Fibroblast of skin of right biceps (primary cell): ENCODE measurements at places on chromosomes 7 and 10.

GRCh38 chr7:140870003-140870402 lies 54.7 kb downstream of the BRAF start:
- no peak for DNase-seq

- DNase-seq = no peak
These were observed 142.1 kb downstream of the JCAD start for GRCh38 chr10:29917311-29917710.

- DNase-seq = peak; percentile 75
These were observed 97.6 kb downstream of the SUGCT start for GRCh38 chr7:40232242-40232893.

DNA sequence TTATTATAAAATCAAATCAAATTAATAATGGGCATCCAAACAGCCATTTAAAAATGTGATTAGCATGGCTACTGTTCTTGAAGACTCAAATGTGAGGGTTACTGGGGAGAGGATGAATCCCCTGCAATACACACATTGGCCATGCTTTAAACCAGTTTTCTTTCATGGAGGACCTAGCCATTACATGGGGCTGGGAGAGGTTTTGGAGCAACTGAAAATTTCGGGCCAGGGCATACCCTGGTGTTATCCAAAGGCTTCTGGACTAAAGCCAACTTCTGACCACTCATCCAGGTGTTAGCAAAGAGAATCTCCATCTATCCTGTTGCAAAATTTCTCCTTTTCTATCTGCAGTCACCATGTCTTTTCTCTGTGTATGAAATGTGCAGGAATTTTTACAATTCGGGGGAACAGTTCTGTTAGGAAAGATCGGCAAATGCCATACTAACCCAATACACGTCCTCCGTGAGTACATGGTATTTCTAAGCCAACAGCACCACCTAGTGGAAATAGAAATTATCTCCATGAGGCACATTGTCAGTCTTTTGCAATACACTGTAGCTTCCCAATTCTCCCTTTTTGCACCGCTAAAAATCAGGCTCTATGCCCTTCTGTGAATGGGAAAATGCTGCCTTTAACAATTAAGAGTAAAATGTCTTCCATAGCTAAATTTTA lies 47.0 kb upstream of the ZNF107 start:
- DNase-seq = peak; percentile 22

DNA sequence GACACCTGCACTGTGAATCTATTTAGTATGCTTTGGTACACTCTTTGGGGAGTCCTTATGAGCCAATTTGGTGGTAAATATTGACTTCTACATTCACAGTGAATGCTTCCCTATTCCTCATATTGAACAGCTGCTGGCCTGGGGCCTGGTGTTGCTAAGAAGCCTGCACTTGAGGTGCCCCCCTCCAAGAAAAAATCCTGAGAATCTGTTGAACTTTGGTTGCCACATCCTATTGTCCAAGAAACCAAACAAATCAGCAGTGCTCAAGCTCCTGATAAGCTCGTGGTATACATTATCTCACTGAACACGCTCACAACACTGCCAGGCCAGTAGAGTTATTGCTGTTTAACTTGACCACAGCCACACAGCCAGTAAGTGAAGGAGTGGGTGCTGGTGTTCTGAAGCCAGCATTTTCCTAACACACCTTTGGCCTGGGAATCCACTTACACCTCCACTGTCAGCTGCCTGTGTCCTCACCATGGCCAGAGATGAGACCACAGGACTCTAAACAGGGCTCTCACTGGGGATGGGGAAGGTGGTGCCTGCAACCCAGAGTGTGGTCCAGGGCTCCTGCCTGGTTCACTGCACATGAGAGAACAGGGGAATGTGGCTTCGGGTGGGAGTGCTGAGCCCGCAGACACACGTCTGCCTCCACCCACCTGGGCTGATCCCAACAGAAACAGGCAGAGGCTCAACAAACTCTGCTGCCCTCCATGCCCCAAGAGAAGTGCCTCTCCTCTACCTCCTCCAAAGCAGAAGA lies 6.7 kb downstream of the DDC start:
- DNase-seq = no peak

DNA sequence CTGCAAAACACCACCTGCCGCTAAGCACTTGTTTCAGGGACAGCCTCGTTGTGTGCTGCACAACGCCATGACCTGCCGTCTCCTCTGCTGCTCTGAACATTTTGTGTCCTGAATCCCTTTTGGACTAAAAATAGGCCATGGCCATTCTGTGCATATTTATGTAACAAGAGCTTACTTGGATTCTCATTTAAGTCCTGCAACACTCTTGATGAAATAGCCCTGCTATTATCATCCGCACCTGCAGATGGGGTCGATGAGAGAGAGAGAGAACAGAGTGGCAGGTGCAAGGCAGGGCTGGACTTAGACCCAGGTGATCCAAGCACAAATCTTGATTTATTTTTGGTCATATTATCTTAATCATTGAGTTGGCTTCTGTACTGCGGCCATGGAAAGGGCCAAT lies 121.2 kb upstream of the PRKCQ start:
- no peak for DNase-seq

DNA sequence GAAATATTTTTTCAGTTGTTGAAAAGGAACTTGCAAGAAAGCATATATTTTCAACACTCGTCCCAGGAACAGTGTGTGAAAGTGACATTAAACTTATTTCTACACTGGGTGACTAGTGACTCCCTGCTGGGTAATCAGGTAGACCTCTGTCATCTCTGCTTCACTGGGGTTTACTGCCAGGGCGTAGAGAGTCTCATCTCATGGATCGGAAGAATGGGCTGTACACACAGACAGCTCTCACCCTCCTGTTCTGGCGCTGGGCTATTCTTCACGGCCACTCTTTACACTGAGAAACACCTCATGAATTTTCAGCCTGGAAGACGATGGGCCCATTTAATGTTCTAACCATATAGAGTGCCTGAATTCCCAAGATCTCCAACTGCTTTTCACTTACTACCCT lies 36.4 kb downstream of the NRP1 start:
- DNase-seq = no peak

- DNase-seq = peak; percentile 28
These were observed 57.5 kb downstream of the COL17A1 start for GRCh38 chr10:104028146-104028545.

GRCh38 chr7:100400041-100400440 lies 26.8 kb downstream of the PILRA start:
- DNase-seq = no peak

- peak; percentile 30 for DNase-seq
These were observed 71.7 kb downstream of the NOD1 start for GRCh38 chr7:30406664-30407425.

DNA sequence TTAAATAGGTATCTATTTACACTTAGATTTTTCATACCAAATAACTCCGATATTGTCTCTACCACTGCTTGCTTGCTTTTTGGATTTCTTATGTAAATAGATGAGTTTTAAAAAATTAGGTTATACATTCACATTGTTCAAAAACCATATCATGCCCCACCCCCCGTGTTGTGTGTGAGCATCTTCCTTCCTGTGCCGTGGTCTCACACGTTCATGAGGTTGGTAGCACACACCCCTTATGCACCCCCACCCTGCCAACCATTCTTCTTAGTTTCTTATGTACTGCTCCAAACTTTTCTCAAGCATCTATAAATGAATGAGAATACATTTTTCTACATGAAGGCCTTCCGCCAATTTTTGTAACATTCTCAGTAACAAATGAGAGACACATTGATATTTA lies 115.6 kb downstream of the FANK1 start:
- no peak for DNase-seq

DNA sequence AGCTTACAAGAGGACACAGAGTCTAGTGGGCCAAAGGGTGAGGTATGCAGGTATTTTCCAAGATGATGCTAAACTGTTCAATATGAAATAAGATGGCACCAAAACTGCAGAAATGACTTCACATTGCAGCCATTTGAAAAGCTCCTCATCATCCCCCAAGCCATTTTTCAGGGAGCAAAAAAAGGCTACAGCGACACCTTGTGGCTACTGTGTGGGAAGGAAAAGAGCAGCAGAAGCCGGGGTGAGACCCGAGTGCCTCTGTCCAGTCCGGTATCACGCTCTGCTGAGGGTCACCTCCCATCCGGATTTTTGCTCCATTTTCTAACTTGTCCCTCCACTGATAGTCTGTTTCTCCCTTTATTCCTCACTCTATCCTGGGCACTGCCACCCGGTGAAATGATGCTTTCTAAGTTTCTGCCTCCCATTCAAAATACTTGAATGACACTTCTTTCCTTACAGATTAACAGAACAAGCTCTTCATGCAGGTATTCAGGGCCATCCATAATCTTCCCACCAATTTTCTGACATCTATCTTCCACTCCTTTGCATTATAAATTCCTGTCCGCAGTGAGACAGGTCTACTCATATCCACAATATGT lies 220.2 kb downstream of the DGKI start:
- peak; percentile 57 for DNase-seq

GRCh38 chr7:137262599-137262998 lies 80.9 kb downstream of the PTN start:
- DNase-seq = no peak

GRCh38 chr10:662223-662605 lies 27.3 kb downstream of the DIP2C start:
- DNase-seq = no peak

DNA sequence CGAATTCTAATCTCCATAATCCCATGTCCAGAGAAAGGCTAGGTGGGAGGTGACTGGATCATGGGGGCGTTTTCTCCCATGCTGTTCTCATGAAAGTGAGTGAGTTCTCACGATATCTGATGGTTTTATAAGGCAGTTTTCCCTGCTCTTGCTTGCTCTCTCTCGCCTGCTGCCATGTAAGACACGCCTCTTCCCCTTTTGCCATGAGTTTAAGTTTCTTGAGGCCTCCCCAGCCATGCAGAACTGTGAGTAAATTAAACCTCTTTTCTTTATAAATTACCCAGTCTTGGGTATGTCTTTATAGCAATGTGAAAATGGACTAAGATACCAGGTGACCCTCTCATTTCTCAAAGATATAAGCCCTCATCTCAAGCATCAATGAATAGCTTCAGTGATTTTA lies 1.1 kb upstream of the ACTA2 start:
- no peak for DNase-seq

- no peak for DNase-seq
These were observed 5.1 kb upstream of the CAV2 start for GRCh38 chr7:116494472-116494871.

GRCh38 chr10:43209074-43209455 lies 57.8 kb downstream of the RASGEF1A start:
- no peak for DNase-seq

GRCh38 chr10:76287856-76288255 lies 856.4 kb downstream of the LRMDA start:
- DNase-seq = peak; percentile 72

DNA sequence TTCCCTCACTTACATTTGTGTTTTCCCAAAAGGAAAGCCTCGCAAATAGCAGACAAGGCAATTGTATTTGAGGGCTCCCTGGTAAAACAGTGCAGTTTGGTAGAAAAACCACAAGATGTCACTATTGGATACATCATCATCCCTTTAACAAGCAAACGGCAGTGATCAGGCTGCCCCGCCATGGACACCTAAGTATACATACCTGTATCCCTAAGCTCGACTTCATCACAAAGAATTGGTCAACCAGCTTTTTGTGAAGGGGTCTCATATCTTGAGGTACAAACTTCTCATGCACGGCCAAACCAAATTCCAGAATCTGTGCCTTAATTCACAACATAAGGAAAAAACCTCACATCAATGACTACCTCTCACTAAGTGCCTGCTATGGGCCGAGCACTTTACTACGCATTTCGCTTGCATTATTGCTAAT lies 179.5 kb upstream of the IMMP2L start:
- peak; percentile 63 for DNase-seq

- DNase-seq = no peak
These were observed 5.7 kb downstream of the HIPK2 start for GRCh38 chr7:139772115-139772514.

DNA sequence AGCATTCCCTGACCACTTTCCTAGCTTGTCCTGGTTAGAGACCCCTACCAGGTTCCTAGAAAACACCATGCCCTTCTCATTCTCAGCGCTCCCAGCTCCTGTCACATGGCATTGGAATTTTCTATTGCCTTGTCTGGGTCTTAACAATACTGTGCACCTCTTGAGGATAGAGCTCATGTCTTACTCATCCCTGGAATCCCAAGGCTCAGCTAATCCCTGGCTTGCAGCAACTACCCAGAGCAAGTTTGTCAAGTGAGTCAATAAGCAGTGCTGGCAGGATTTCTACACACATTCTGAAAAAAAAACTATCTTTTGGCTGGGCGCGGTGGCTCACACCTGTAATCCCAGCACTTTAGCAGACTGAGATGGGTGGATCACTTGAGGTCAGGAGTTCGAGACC lies 11.7 kb upstream of the PRDX3 start:
- DNase-seq = peak; percentile 98

DNA sequence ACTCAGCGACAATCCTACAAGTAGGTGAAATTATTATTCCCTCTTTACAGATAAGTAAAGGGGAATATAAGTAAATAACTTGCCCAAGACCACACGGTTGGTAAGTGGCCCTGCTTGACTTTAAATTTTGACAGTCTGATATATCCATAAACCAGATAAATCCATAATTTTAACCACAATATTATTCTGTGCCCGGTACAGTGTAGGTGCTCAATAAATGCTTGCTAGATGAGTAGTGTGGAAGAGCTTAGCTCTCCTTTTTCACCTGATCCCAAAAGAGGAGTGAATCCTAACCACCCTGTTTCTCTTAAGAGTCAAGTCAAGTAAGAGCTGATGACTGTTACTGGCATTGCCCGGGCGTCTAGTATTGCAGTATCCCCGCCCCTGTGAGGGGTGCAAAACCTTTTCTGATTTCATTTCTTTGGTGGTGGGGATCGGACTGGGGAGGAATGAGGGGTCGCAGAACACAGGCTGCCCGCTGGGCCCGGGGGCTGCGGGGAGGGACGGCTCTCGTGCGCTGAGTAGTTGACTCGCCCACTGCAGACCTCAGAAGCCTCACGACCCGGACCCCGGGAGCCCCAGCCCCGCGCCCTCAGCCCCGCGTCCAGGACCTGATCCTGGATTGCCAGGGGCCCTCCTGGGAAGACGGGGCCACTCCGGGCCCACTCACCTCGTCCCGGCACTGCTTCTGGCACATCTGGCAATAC lies 490 bp downstream of the KIN start:
- DNase-seq = peak; percentile 7

GRCh38 chr7:105213611-105214010 lies 175.1 kb downstream of the SRPK2 start:
- DNase-seq = no peak

DNA sequence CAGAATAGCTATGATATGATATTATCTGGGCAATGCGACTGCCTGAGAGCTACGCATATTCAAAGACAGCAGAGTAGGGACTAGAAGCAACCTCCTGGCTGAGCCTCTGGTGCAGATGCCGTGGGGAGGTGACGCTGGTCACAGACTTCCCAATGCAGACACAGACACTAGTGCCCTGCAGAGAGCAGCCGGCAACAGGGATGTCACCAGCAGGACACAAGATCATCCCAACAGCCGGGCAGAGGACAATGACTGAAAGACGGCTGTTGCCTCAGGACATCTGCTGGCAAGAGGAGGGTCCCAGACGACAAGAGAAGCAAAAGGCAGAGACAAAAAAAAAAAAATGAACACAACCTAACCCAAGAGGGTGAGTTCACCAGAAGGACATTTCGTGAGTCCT lies 104.6 kb downstream of the CALN1 start:
- no peak for DNase-seq
